ENCODE measurements at places on chromosomes 5 and 9.

DNA sequence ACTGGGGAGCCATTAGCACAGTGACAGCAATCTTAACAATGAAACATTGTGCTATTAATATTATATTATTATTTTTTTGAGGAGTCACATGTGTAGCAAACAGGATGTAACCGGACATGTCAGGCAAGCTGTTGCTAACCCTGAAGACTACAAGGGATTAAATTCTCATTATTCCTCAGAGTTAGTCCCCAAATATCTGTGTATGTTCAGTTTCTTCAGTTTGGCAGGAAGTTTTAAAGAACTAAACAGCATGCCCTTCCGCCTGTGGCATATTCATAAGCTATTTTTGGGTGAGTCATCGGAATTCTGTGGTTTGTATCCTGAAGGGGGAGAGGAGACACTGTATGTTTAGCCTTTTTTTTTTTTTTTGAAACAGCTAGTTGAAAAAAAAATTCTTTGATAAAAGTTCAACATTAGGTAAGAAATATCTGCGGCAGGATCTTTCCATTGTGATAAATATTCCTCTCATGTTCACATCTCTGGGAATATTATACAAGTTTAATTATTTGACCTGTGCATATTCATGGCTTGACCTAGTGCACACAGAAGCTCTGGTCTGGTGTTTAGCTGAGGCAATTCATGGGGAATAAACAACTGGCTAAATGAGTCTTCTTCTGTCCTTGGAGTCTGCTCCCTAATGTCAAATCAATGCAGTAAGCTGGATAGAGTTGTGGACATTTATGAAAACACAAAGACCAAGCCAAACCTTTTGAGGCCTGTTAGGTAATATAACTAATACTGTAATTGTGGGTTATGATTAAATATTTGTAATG, 202.7 kb upstream of the CDKN2B start:
- DNase-seq = no peak

DNA sequence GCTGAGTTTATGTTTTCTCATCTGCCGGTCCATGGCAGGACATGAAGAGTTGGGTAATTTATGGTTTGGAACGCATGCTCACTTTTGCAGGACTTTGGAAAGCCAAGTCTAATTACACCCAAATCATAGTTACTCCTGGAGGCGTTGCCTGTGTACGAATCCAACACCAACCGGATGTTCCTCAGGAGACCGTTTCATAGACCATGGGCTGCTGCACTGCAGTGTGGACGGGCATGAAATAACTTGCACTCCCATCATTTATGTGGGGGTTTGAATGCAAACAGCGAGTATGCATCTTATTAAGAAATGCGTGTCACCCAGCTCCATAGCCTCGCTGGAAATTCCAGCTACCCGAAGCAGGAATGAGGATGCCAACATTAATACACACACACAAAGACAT, 96.1 kb upstream of the IRX2 start:
- no peak for DNase-seq

GRCh38 chr5:102663749-102664530, 91.2 kb upstream of the PAM start:
- DNase-seq = no peak

DNA sequence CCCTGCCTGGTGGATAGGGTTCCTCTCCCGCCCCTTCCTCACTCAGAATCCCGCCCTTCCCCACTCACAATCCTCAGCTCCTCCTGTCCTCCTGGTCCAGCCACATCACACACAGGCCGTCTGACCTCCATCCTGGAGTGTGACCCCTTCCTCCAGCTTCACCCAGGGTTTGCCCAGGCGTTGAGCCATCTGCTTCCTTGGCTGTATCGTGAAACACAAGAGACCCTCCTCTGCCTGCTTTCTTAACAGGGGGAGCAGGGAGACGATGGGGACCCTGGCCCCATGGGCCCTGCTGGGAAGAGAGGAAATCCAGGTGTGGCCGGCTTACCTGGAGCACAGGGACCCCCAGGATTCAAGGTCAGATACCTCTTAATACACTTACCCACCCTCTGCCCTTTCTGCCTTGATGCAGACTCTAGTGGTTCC, 32.3 kb upstream of the ORM1 start:
- DNase-seq = no peak

- no peak for DNase-seq
Observed at GRCh38 chr5:25255128-25255527, 610.4 kb upstream of the CDH10 start.

GRCh38 chr9:93028448-93029006, 30.0 kb upstream of the SUSD3 start:
- DNase-seq = no peak

DNA sequence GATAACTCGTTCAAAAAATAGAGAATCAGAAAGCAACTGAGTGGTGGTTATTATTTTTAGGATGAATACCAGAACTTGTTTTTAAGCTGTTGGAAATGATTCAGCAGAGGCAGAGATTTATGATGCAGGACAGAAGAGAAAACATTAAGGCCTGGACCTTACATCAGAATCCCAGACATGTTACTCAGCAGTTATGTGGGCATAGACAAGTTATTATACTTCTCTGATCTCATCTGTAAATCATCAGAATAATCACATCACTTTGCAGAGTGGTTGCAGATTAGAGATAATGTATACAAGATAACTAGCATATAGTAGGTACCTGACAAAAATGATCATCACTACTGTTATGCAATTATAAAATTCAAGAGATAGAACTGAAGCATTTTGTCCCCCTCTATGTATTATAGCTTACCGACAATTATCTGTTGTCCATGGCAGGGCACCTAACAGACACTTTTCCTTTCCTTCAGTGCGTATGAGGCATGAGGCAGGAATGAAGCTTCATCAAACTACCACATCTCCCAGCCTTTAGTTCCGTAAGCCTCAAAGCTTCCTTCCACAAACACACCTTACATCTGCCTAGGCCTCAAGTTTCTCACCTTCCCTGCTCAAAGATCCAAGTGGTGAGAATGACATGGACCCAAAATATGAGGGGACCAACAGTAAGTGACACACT, 165.9 kb downstream of the DENND1A start:
- DNase-seq = no peak

DNA sequence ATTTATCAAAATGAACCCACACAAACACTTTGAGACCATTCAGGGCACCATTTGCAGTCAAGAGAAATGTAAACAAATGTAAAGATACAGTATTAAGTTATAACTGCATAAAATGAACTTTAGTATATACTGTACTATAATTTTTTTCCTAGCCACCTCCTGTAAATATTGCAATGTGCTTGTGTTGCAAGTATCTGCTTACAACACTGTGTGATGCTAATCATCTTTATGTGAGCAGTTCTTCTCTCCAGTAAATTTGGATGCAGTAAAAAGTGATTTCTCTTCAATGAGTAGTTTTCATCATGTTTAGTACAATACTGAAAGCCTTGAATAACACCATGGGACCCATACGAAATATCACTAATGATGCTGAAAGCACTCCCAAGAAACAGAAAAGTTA, 9.4 kb downstream of the G3BP1 start:
- DNase-seq = no peak

DNA sequence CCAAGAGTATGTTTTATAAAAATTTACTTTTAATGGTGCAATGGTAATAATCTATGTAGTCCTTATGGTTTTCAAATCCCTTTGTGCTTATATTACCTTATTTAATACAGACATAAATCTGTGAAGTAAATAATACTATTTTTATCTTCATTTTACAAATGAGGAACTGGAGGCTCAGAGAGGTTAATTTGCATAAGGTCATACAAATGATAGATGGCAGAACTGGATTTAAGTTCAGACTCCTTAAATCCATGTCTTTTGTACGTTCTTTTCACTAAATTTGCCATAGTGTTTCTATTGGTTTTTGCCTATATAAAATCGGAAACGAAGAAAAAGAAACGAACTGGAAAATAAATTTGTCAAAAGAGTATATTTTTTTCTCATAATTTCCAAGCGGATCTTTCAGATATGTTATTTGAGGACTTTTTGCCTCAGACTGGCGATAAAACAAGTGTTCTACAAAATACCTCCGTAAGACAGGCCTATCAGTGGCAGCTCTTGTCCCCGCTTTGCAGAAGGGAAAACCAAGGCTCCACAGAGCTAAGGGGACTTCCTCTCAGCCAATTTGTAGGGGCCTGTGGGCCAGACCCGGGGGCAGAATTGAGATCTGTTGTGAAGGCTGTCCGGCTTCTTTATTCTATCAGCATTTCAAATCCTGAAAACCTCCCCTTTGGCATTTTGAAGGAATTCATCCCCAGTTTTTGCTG, 1.1 kb upstream of the TNFAIP8 start:
- DNase-seq = no peak

DNA sequence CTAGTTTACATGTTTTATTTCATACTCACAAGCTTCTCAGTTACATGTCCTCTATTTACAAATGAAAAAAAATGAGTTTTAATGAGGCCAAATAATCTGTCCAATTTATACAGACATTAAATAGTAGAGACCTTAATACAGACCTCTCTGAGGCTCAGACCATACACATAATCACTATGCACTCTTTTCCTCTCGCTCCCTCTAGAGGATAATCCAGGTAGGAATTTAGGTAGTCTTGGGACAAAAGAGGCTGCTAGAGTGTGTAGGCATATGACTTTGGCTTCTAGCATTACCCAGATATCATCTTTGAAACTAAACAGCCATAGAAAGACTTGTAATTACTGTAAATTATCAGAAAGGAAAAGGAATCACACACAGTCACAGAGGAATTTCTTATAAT, 444.7 kb downstream of the HINT1 start:
- no peak for DNase-seq

DNA sequence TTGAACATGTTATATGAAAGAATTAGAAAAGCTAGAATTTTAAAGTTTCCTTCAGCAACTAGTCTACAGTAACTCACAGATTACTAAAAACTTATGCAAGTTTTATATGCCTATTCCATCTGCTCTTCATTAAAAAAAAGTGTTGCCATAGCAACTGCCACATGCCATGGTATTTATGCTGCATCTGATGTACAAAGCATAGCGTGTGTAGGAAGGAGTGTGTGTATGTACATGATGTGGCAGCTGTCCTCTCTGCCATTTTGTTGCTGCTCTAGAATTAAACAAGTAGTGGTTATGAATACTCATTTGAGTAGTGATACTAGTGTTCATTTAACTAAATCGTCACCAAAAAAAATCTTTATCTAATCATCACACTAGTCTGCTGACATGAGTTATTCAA, 593.5 kb downstream of the CETN3 start:
- no peak for DNase-seq

DNA sequence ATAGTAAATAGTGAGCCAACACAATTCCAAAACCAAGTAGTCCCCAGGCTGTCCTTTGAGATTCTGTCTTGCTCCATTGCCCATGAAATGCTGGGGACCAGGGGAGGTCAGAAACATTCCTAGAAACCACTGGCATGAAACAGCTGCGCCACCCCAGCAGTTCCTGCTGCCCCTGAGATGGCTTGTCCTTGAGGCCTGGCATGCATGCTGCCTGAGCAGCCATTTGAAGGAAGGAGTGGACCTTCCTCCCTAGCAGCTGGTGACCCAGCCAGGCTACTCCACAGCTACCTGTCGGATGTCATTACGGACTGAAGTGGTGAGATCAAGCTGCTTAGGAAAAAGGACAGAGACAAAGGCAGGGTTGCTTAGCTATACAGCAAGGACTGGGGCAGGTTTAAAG, 260.6 kb downstream of the DENND1A start:
- DNase-seq = no peak

DNA sequence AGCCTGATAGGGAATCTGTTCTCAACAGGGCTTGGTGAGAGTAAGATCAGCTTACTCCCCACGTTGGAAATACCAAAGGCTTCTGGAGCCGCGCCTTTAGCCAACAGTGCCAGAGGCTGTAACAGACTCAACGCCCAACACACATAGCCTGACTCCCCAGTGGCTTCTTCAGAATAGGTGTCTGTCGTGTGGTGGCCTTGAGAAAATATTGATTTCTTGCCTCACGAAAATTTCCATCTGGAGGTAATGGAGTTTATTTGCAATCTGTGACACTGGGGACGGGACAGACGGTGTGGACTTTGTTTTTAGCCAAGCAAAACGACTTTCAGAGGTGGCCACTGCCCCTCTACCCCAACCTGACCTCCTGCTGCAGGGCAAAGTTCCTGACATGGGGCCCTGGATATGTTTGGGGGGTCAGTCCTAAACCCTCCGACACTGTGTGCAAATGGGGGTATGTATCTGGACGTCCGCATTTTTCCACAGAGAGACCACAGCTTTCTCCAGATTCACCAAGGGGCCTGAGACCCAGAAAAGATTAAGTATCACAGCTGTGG, 189.3 kb downstream of the CDK5RAP2 start:
- DNase-seq = no peak

DNA sequence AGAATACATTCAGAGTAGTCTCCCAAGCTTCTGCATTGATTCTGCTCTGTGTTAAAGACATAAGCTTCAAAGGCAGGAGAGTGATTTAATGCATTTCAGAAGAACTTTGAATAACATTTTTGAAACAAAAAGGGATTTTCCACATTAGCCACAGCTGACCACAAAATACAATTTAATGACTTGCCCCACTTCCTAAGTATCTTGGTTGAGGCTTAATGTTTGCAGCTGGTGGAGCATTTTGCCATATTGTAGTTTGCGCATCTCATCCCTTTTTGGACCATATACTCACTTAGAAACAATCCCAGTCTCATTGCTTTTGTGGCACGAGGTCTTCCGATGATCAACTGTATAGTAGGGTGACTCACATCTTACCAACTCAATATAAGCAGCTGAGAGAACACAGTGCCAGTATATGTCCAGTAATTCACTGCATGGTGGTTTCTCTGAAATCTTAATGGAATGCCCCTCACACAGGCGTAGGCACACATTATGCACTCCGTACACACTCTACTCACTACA, 455.8 kb upstream of the PTGER4 start:
- DNase-seq = no peak

DNA sequence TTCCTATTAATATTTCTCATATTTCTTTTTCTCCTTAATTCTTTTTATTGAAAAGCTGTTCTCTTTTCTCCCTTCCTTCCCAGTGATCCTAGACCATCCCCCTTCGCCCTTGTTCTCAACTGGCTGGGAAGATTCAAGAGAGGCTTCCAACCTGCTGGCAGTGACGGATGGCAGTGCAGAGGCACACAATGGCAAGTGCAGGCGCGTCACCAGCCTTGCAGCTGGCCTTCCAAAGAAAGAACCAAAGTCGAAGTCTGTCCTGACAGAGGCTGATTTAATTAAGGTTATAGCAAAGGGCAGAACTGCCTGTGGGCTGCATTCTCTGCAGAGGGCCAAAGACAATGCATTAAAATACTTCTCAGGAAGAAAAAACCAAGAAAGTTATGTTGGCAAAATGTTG, 7.4 kb downstream of the CEMIP2 start:
- DNase-seq = no peak

- no peak for DNase-seq
Observed at GRCh38 chr9:129258823-129259301, 80.8 kb upstream of the IER5L start.

DNA sequence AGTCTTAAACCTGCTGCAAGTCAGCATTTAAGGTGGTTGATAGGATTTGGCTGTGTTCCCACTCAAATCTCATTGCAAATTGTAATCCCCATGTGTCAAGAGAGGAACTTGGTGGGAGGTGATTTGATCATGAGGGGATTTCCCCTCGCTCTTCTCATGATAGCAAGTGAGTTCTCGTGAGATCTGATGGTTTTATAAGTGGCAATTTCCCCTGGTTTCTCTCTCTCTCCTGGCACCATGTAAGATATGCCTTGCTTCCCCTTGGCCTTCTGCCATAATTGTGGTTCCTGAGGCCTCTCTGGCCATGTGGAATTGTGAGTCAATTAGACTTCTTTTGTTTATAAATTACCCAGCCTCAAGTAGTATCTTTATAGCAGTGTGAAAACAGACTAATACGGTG, 84.3 kb upstream of the SMC2 start:
- no peak for DNase-seq

GRCh38 chr9:91885746-91886413, 64.1 kb downstream of the ROR2 start:
- no peak for DNase-seq
